DMS153 (cell line): ENCODE measurements at places on chromosomes 4 and X.

DNA sequence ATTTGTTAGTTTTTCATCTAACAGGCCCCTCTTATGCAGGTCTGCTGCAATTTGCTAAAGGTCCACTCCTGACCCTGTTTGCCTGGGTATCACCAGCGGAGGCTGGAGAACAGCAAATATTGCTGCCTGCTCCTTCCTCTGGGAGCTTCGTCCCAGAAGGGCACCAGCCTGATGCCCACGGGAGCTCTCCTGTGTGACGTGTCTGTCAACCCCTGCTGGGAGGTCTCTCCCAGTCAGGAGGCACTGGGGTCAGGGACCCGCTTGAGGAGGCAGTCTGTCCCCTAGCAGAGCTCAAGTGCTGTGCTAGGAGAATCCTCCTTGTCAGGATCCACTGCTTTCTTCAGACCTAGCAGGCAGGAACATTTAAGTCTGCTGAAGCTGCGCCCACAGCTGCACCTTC, 30.5 kb downstream of the ATRX start:
- DNase-seq: no peak

- DNase-seq: no peak
These were observed 95.7 kb upstream of the FRMPD4 start for GRCh38 chrX:12042615-12043014.

DNA sequence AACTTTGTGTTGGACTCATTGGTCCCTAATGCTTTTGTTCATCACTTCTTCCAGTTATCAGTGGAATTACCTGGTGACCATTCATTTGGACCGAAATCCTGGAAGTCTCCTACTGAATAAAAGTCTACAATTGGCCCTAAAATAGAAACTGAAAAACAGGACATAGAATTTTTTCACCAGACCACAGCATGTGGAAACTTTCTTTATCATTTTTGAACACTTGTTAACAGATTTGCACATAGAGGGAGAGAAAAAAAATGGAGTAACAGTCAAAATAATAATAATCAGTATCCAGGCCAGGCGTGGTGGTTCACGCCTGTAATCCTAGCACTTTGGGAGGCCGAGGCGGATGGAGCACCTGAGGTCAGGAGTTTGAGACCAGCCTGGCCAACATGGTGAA, 7.1 kb downstream of the EPGN start:
- DNase-seq: no peak

GRCh38 chr4:104906276-104906675, 240.4 kb upstream of the TET2 start:
- no peak for DNase-seq

- DNase-seq: no peak
These were observed 20.8 kb upstream of the PRPS2 start for GRCh38 chrX:12770440-12770839.

DNA sequence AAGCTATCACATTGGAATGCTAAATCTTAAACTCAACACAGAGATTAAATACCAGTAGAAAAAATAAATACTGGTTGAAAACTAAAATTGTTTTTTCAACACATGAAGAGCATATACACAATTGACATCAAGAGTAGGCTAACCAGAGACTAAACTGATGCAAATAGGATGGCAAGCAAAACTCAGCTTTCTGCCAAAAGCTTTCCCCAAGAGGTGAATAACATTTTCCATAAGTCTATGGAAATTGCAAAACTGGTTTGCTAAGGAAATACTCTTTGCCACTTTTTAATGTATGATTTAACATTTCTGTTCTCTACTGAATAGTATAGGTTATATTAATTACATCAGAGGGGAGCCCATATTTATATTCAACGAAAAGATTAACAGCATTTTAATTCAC, 23.8 kb downstream of the IQCM start:
- no peak for DNase-seq

- no peak for DNase-seq
These were observed 118.4 kb downstream of the COX18 start for GRCh38 chr4:72951147-72951546.

GRCh38 chr4:25129917-25130316, 30.3 kb downstream of the SEPSECS start:
- DNase-seq: no peak

- no peak for DNase-seq
These were observed 23.9 kb upstream of the MXD4 start for GRCh38 chr4:2285613-2286381.

GRCh38 chr4:175376287-175376977, 435.6 kb downstream of the GPM6A start:
- no peak for DNase-seq

DNA sequence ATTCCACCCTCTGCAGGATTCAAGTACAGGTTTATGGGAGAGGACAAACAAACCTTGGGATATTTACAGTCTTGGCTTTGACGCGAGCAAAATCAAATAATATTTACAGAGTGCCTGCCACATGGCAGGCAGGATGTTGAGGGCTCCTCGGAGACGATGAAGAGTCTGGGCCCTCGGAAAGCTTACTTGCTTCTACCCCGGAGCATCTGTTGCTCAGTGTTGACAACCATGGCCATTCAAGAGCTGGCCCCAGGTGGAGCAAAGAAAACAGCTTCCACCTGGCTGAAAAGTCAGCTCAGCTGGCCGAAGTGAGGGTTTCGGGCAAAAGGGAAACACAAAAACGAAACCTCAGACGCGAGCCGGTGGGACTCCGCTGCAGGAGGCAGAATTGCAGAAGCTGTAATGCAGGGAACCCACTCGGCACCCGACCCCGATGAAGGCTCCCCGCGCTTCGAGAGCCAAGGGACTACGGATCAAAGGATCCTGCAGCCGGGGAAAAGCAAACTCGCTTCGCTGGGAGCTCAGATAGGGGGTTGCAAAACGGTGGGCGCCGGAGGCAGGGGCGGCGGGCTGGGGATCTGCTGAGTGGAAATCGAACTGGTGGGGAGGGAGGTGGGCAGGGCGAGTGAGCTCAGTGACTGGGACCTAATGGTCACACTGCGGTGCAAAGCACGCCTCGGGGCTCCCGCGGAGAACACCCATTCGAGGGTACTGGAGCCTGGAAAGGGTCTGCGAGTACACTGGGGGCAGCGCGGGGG, 805 bp downstream of the ATP8A1 start:
- DNase-seq: no peak

GRCh38 chrX:72240976-72241375, 2.1 kb upstream of the ERCC6L start:
- DNase-seq: no peak

DNA sequence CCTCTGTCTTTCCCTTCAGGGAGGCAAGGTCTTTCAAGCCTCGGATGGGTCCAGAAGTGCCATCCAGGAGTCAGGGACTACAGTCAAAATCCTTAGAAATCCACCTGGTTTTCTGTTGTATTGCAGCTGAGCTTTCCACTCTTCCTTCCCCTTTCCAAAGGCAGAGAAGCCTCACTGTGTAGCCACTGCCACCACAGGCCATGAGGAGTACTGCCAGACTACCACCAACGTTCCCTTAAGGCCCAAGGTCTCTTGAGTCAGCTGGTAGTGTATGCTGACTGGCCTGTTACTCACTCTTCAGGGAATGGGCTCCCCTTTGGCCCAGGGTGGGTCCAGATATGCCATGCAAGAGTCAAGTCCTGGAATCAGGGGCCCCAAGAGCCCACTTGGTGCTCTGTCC, 1454.1 kb downstream of the PCDH19 start:
- DNase-seq: no peak

GRCh38 chr4:41028392-41029076, 185.8 kb downstream of the APBB2 start:
- no peak for DNase-seq

- DNase-seq: no peak
These were observed 86.0 kb upstream of the TET2 start for GRCh38 chr4:105060628-105061027.

- peak; percentile 14 for DNase-seq
These were observed 54.2 kb downstream of the TMA16 start for GRCh38 chr4:163548481-163549243.

GRCh38 chr4:98659106-98659592, 738 bp upstream of the TSPAN5 start:
- peak; percentile 10 for DNase-seq

DNA sequence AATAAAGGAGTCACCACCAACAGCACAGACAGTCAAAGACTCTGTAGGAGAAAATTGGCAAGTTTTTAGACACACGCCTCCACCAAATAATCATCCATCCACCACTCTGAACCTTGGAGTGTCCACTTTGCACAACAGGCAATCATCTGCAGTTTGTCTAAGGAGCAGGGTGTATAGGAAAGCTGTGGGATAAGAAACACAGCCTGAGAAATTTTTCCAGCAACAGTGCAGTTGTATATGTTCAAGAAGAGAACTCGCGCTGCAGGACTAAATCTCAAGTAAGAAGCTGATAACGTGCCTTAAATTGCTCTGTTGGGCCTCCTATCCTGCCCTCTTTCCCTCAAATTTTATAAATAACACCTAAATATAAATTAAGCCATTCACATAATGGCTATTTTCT, 136.7 kb upstream of the PPARGC1A start:
- DNase-seq: no peak

DNA sequence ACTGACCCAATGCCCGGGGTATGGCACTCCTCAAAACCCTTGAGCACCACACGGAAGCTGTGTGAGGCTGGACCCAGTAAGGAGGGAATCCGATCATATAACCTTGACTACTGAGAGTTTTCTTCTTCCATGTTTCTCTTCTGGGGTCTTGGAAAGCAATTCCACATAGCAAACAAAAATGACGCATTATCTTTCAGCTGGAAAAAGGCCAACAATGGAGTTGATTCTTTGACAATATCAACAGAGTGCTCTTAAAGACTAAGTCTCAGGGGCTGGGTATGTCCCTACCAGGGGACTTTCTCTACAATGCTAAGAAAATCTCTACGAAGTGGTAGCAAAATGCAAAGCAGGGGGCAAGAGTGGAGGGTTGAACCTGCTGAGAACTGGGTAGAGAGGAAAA, 188.6 kb downstream of the NSUN7 start:
- DNase-seq: no peak
